Cerebellar cortex (tissue), 1 donor: ENCODE measurements at places on chromosomes 16 and 17.

- DNase-seq = no peak
These were observed 117.2 kb downstream of the SOCS1 start for GRCh38 chr16:11138769-11139325.

DNA sequence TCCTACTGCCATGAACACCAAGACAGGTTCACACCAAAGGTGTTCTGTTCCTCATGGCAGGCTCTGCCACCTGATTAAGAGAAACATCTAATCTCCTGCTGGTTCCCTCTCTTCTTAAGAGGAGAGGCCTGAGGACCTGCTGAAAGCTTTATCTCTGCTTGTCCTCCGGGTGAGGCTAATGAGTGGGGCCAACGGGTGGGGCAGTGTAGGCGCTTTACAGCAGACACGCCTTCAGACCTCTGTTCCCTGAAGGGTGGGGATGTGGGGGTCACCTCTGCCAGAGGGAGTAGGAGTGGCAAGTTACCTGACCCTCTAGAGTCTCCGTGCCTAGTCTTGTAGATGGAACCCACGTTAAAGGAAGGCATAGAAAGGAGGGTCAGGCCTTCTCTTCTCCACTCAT, 4.2 kb upstream of the MRM1 start:
- DNase-seq = no peak

GRCh38 chr17:33473061-33473460, 180.0 kb upstream of the ASIC2 start:
- no peak for DNase-seq

GRCh38 chr17:4534928-4535666, 20.1 kb downstream of the MYBBP1A start:
- no peak for DNase-seq

- DNase-seq = peak; percentile 89
These were observed 1.9 kb upstream of the PER1 start for GRCh38 chr17:8153957-8154607.

- DNase-seq = no peak
These were observed 10.9 kb upstream of the ANKFN1 start for GRCh38 chr17:56142325-56142724.

- DNase-seq = no peak
These were observed 27.0 kb upstream of the DOC2B start for GRCh38 chr17:208429-208828.

DNA sequence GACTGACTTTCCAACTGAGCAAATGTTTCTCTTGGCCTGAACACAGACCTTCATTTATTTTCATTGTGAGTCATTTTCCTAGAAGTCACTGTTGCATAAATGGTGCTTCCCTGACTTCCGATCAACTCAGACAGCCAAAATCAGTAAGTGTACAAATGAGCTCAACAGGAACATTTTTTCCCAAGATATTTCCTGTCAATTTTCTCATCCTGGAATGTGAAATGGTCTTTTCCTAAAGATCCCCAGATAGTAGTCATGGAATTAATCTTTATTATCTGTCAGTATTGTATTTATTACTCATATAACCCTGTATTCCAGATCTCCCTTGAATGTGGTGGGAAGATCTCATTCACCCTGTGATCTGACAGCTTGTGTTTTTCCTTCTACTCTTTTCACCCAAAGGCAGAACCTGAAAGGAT, 360.3 kb upstream of the KIF2B start:
- no peak for DNase-seq

DNA sequence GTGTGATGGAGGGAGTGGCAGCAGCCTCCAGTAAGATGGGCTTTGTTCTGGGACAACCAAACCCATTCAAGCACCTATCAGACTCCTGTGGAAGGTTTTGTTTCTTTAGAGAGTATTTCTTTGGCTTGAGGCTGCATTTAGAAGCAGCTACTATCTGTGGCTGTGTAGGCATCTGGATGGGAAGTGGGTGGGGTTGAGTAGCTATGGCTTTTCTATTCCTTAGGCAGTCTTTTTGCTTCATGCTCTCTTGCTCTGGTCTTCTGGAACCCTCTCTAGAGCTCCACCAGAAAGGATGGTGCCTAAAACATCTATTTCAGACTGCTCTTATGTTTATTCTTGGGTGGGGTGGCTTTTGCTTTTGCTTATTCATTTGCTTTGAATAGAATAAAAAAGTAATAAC, 19.9 kb downstream of the TNRC6A start:
- no peak for DNase-seq

GRCh38 chr17:3026856-3027751, 36.3 kb downstream of the OR1D5 start:
- DNase-seq = no peak

DNA sequence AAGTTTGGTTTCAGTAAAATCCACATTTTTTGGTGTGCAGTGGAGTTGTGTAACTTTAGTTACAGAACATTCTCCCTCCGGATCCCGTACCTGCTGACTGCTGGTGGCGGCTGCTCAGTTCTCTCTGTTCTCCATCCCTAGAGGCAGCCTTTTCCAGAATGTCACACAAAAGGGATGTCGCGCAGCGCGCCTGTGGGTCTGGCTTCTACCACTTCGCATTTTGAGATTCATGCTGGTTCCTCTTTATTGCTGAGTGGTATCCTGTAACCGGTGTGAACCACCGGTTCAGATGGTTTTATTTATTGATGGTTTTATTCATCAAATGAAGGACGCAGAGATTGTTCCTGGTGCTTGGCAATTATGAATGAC, 981 bp upstream of the CEP131 start:
- DNase-seq = peak; percentile 28

GRCh38 chr17:77371117-77371887, 230.5 kb downstream of the SEC14L1 start:
- DNase-seq = peak; percentile 22

DNA sequence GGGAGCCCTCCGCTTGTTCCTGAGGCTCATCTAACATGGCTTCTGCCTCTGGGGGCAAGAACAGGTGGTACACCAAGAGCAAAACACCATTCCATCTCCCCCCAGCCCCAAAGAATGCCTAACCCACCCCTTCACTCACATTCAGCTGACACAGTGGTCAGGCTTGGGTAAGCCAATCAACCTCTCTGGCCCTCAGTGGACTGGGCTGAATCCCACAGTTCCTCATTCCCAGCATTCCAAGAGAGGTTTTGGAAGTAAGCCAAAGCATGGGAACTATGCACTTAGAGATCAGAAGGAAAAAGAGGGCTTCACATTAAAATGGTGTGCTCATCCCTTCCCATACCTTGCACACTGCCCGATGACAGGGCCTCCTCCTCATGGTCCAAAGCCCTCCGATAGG, 7.8 kb downstream of the PIGS start:
- DNase-seq = no peak

GRCh38 chr16:27822996-27823395, 240.5 kb downstream of the GSG1L start:
- no peak for DNase-seq

GRCh38 chr17:32016231-32016630, 9.0 kb downstream of the LRRC37B start:
- no peak for DNase-seq

- no peak for DNase-seq
These were observed 19.5 kb downstream of the ANKRD40 start for GRCh38 chr17:50688245-50688644.

DNA sequence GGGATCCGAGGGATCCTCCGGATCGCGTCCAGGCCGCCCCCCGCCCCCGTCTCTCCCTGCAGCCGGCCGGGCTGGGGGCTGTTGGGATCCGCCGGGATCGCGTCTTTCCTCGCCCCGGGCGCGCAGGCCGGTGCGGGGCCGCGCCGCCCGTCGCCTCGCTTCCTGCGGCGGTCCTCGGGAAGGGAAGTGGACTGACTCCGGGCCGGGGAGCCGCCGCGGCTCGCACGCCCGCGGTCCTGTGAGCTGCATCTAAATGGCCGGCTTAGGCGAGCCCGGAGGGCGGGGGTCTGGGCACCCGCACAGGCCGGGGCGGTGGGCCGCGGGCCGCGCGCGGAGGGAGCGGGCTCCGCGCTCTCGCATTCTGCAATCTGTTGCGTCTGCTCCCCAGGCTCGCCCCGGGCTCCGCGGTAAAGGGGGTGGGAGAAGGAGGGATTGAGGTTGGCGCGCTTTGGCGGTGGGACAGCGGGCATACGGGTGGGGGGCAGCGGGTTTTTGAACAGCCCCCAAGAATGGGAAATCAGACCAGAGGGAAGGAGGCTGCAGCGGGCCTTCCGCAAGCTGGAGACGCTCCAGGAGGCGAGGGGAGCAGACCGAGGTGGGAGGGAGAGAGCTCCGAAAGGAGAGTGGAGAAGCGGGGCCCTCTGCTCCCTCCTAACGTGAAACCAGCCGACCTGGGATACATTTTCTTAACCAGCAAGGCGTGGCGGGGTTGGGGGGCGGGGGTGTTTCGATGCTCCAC, 2.2 kb downstream of the TMEM132E start:
- no peak for DNase-seq

GRCh38 chr17:44170499-44171201, at the start of gene ASB16:
Gene ASB16, plus strand, starts transcription at chr17:44170704. Its CDS starts 86 bp downstream, at chr17:44170790.
- DNase-seq = peak; percentile 84

DNA sequence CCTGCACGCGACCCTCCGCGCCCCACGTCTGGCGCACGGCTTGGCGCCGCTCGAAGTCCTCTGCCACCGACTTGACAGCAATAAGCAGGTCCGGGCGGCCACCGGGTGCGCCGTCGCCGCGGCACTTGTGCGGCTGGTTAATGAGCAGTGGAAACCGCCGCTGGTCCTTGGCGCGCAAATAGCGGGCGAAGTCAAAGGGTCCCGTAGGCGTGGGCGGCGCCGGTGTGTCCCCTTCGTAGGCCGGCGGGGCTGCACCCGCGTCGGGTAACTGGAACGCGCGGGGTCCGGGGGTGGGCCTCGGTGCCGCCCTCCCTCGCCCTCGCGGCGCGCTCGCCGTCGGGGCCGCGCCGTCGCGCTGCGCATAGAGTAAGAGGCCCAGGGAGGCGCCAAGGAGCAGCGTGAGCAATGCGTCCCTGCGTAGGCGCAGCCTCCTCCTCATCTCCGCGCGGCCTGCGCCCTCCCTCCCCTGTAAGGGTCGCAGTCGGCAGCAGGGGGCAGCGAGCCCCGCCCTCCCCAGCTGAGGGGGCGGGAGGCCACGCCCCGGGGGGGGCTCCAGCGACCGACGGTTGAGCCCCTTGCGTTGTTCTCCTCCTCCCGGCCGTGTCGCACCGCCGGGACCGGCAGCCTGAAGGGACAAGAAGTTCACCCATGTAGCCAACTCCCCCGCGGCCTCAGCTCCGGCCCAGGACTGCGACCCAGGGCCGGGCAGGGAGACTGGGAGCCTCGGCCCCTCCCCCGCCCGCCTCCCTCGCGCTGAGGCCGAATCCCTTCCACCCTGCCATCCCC, 558 bp downstream of the B3GNT9 start:
- no peak for DNase-seq

DNA sequence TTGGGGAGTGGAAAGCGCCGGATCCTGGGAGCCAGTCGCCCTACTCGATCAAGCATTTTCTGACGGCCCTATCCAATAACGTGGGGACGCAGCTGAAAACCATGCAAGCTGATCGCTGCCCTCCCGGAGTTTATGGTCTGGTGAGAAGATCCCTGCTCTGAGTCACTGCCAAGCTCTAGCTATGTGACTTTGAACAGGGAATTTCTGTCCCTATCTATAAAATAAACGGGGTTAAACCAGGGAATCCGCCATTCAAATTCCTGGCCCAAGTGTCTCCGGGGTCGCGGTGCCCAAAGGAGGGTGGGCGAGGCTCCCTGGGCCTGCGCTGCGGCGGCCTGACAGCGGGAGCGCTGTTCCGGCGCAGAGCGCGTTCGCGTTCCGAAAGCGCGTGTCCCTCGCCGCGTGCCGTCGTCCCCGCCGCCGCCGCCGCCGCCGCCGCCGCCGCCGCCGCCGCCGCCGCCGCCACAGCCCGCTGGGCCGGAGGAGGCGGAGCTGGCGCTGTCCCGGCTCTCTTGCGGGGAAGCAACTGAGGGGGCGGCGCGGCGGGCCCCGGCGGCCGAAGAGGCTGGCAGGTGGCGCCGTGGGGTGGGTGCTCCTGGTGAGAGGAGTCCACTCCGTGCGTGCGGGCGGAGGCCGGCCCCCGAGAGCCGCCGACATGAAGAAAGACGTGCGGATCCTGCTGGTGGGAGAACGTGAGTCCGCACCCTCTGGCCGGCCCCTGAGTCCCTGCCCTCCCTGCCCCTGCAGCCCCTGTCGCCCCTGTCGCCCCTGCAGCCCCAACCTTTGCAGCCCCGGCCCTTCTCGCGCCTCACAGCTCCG, at the start of gene RHOT1:
Gene RHOT1, plus strand, starts transcription at position 465 of the 819 bp plus-strand sequence. Its CDS starts 191 bp downstream, at position 656.
- DNase-seq = peak; percentile 84

- no peak for DNase-seq
These were observed 38.1 kb downstream of the CMC2 start for GRCh38 chr16:80968386-80969113.

DNA sequence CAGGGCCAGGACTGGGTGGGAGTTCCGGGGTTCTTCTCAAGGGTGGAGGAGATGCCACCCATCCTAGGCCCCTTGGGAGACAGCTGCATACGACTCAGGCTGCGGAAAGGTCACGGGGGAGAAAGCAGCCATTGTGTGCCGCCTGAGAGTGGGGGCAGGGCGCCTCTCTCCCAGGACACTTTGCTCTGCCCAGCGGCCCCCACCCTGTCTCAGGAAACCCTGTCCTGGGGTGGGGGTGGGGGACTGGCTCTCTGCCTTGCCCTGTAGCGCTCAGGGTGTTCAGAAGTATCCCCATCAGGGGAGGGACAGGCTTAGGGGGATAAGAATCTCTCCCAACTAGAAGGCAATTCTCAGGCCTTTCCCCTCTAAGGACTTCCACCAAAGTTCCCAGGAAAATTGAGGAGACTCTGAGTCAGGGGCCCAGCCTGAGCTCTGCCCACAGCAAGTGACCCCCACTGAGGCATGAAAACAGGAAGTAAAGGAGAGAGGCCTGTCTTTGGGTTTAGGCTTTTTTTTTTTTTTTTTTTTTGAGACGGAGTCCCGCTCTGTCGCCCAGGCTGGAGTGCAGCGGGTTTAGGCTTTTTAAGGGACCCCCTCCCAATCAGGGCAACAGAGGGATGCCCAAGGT, 4.9 kb downstream of the GIT1 start:
- DNase-seq = no peak

DNA sequence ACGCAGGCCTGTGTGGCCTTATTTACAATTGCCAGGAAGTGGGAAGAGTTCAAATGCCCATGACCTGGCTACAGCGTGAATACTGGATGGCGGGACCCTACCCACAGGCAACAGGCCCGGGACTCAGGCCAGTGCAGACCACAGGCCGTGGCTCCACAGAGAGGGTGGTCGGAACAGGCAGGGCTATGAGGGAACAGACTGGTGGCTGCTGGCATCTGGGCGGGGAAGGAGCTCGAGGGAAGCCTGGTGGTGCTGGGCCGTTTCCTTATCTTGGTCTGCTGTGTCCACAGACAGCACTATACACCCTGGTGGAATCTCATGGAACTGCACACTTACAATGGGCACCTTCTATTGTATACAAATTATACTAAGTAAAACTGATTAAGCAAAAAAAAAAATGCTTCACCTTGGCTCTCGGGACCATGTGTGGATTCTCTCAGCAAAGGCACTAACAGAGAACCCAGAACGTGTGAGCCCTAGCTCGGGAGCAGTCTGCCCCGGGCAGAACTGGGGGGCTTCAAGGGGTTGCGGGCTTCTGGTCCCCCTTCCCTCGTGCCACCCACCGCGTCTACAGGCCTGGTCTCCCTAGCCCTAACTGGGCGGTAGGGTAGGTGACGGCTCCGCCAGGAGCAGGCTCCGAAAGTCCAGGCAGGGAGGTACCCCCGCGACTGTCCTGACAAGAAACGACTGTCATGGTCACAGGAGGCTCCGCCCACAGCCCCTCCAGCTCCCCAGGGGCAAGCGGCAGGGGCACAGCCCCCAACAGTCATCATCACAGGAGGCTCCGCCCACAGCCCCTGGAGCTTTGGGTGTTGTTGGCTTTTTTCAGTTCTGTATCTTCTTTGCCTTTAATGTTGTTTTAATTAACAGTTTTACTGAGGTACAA, 21.8 kb downstream of the CEP131 start:
- peak; percentile 81 for DNase-seq
